ENCODE measurements at places on chromosomes 13 and 19.
A peak's percentile ranks its signal among the peaks of the same experiment; 100 is the strongest.

DNA sequence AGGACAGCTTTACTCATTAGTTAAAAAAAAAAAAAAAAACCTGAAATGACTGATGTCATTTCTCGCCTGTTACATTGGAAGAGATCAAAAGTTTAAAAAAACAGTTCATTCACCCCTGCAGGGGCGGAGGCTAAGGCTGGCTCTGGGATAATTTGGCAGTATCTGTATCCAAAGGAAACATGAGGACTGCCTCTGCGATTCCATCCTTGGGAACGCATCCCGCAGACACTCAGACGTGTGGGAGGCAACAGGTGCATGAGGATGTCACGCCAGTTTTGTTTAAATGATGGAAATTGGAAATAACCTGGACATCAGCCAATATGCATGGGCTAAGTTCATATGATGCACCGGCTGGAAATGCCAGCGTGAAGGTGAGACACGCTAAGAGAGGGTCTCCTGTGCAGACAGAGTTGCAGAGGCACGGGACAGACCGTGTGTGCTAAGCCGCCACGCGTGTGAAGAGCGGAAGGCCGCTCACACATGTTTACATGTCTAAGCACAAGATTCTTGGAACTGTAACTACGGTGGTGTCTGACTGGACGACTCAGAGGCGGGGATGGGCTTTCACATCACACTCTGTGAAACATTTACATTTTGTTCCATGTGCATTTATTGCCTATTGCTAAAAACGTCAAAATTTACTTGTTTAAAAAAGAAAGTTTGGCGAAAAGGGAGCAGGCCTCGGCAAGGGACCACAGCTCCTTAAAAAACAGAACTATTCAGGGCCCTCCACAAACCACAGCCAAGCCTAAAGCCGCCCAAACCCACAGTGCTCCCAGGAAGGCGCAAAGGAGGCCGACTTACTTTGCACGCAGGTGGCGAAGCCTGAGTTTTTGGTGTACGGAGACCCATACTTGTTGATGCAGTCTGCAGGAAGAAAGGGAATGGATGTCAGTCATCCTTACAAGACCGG, 17.9 kb downstream of the GAS6 start:
- DNase-seq: no peak

GRCh38 chr13:42929886-42930535, 62.0 kb downstream of the EPSTI1 start:
- DNase-seq: no peak

GRCh38 chr13:28754698-28755545, 36.2 kb upstream of the SLC46A3 start:
- DNase-seq: no peak

GRCh38 chr13:49567491-49567890, 17.9 kb downstream of the RCBTB1 start:
- no peak for DNase-seq

GRCh38 chr13:93339550-93339949, 112.9 kb downstream of the GPC6 start:
- no peak for DNase-seq

DNA sequence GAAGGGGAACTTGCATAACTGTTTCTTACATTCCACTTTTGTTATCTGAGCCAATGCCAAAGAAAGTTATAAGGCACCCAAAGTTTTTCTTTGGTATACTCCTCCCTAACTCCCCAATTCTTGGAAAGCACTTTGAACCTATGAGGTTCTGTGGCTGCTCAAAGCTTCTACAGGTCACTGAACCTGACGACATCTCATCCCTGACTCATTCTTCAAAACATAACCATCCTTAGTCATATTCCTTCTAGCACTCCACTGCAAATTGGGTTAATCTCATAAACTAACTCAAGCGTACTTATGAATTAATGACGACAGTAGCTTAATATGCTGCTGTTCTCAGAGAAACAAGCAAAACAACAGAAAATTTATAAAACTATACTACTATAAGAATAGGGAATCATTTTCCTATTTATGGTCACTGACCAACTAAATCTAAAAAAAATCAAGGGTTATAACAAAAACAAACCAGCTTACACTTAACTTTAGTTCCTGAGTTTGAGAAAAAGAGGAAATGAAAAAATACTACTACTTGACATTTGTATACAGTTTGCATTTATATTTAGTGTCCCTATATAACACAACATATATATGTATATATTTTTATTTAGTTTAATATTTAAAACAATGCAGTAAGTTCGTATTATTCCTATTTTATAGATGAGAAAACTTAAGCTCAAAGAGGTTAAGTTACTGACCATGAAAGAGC, 69.1 kb downstream of the CAB39L start:
- no peak for DNase-seq

DNA sequence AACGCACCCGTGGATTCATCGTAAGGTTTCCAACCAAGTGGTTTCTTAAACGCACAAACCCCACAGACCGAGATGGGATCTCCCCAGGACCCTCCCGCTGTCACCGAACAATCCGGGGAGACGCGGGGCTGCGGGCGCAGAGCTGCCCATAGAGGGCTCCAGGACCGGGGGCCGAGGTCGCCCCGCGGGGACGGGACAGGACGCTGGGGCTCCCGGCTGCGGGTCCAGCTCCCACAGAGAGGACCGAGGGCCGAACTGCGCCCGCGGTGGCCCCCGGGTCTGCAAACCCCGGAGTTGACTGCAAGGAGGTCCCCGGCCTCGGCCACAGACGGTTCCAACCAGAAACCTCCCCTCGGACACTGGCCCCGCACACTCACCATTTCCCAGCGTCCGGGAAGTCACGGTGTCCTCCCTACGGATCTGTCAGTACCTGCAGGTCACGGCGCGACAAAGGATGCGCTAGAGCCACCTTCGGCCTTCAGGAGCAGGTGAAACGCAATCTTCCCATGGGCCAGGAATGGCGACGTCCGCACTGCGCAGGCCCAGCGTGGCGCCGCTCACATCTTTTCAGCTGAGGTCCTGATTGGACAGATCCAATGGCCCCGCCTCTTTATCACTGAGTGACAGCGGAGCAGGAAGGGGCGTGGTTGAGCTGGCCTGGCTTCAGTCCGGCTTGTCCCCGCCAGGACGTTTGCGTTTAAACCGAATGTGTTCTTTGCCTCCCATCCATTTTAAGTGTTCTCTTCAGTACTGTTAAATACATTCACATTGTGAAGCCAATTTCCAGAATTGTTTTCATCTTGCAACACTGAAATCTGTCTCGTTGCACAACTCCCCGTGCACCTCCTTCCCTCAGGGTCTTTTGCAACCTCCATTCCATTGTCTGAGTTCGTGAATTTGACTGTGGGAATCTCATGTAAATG, at the start of gene ZNF14:
ZNF14 (minus strand) TSS at position 534 of the 923 bp plus-strand sequence; CDS start at position 380, 154 bp downstream.
- DNase-seq: peak; percentile 92

DNA sequence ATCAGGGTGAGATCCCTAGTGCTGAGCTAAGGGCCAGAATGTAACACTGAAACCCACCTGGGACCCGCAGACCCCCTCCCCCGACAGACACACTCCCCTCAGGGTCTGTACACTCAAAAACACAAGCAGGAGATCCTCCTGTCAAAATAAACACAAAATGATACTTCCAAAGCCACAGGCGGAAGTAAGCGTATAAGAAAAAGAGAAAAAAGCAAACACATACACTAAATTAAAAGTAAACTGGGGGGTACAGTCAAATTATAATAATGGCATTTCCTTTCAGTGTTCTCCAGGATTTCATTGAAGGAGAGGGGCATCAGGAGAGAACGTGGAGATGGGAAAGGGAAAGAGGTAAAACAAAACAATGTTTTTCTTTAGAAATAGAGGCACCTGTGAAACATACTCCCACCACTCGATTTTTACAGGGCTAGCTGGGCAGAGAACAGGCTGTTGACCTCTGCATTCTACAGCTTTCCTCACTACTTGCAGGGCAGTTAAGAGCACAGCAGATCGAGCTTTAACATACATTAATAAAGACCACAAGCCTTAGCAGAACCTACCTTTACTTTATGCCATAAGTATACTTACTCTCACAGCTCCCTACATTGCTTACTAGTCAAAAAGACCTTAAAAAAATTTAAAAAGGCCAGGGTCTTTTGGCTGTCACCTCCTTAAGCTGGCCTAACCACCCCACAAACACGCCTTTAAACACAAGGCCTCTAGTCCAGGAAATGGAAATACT, 5.3 kb downstream of the ZIC5 start:
- DNase-seq: no peak
